Omental fat pad (tissue), 4 donors: ENCODE measurements at places on chromosomes 1 and 21.

DNA sequence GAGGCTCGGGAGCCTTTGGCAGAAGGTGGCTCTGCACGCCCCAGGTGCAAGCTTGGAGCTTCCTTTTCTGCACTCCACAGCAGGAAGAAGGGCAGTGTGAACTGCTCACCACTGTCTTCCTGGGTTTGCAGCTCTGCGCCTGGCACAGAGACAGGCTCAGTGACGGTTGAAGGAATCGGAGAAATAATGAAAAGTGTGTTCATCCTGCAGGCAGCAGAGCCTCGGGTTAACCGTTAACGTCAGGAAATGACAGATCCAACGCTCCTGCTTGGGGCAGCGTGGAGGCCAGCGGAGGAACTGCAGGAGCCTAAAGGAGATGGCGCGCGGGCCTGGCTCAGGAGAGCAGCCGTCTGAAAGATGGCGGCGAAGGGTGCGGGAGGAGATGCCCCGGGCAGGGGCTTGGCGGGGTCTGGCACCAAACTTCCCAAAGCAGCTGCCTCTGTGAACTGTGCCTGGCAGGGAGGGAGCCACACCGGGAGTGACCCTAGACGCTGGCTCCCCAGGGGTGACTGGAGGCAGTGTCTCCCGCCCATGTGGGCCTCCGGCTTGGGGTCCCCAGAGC lies 10.9 kb upstream of the SAMD11 start:
- peak; percentile 18 for DNase-seq

DNA sequence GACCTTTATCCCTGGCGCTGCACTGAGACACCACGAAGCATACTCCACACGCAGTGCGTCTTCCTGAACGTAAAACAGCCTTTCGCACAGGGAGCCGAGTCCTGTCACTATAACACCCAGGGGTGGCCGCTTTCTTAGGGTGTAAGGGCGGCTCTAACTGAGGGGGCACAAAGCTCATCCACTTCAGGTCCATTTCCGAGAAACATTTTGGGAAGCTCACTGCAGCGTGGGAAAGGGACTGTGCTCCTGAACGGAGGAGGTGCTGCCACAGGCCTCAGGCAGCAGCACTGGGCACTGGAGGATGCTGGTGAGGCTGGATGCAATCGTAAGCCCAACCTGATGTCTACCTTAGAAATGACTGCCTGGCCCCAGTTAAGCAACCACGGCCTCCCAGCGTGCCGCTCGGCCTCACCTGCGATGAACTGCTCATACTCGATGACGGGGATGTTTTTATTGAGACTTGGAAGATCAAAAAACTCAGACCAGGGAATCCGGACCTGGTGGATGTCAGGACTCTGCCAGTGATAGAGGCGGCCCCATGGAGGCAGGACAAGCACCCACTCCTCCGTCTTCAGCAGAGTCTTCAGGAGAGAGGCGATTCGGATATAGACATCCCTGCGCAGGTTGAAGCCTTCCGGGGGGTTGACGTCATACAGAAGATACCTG lies 2.3 kb downstream of the POFUT2 start:
- no peak for DNase-seq

- no peak for DNase-seq
These were observed 12.3 kb downstream of the OBSCN start for GRCh38 chr1:228219962-228220780.

- no peak for DNase-seq
These were observed 26.8 kb downstream of the SZRD1 start for GRCh38 chr1:16393570-16394521.

GRCh38 chr1:46187106-46187869 lies 10.9 kb downstream of the POMGNT1 start:
- DNase-seq, result no peak

DNA sequence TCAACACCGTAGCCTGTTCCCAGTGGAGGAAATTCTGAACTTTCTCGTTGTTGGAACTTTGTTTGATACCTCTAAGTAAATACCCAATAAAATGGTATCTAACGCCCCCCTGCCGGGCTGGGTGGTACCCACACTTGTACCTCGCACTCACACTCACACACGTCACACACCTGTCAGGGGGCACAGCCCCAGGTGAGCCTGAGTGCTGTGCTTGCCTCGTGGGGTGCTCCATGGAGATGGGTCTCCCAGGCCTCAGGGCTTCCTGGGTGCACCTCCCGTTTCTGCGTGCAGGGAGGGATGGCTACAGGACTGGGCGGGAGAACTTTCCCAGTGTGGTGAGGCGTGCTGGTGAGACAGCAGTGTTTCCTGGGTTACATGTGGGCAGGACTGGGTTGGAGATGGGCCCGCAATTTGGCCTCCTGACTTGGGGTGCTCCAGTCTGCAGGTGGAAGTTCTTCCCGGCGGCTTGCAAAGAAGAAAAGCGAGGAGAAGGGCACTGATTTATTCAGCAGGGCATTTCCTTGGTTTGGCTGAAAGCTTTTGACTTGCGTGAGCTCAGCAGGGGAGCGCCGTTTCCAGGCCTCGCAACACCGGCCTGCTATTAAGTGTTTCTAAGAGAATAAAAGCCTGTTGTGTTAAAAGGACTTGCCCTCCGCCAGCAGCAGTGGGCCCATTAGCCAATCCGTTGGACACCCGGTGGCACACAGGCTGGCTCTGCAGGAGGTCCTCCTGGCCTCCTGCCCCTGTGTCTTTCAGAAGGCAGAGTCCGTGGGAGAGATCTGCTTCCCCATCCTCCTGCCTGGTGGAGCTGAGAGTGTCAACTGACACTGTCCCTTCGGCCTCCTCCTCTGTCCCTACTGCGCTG lies 79.7 kb downstream of the KIF26B start:
- no peak for DNase-seq
